ENCODE measurements at places on chromosomes 1 and 21. TPM values are rescaled to one million over a fixed set of nuclear protein-coding genes. Genes with fewer than 3 reads are reported as not detected.

The ROR1 gene
- 18.8 TPM for total RNA-seq

The TNFRSF9 gene
- total RNA-seq = under 0.01 TPM

The CNTN2 gene
- not detected for total RNA-seq

The ACKR1 gene
- total RNA-seq = not detected

The CFHR2 gene
- total RNA-seq = not detected

The ADGRB2 gene
- 11.3 TPM for total RNA-seq

The SYCP1 gene
- not detected for total RNA-seq

Data from fibroblast of the aortic adventitia (primary cell).